H7 (cell line): ENCODE measurements at places on chromosomes 13 and 19.

GRCh38 chr19:54279406-54279962 lies 1.4 kb downstream of the LILRB2 start:
- no peak for DNase-seq

DNA sequence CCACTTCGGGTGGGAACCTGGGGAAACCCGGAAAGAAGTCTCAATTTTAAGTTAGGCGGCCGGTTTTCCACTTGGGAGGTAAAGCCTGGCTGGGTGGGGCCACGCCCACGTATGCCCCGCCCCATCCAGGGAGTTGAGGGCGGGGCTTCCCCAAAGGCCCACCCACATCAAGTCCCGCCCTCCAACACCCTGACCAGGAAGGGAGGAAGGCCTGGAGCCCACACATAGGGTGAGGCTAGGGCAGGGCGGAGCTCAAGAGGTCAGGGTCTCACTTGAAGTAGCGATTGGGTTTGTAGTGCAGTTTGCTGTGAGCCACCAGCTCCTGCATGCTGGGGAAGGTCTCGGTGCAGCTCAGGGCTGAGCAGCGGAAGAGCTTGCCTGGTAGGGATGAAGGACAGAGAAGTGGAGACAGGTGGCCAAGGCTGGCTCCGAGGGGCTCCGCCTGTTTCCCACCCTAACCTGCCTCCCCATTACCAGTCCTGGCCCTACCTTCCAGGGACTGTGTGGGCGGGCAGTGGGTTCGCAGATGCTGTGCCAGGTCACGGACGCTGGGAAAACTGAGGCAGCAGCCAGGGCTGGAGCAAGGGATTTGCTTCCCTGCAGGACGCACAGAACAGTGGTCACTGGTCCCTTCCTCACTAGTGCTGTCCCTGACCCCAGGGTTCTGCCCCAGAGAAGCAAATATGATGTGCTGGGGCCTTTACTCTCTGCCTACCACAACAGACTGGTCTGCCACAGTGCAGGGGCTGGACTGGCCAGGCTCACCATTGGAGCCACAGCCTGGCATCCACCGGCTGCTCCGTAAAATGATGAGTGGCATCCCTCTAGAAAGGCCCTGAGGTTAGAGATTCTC lies 1.6 kb downstream of the ZNF414 start:
- peak; percentile 94 for DNase-seq

GRCh38 chr19:12450844-12451243 lies 10.0 kb upstream of the ZNF443 start:
- DNase-seq: no peak

DNA sequence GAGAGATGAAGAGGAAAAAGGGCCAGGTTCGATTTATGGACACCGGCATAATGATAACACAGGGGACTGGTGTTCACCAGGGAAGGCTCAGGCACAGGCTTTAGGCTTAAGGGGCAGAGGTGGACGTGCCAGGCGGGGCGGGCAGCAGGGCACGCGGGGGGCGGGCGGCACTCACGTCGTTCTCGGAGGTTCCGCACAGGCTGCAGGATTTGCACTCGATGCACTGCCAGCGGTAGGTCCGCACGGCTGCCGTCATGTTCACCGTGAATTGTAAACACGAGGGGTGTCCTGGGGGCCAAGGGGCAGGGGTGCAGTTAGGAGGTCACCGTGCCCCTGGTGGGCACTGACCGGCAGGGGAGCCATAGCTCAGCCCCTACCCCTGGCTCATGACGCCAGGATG lies 10.6 kb downstream of the DPF1 start:
- DNase-seq: no peak

GRCh38 chr13:55437162-55437561 lies 1703.6 kb upstream of the PRR20A start:
- DNase-seq: no peak

- peak; percentile 43 for DNase-seq
These were observed 42.2 kb downstream of the DLEU7 start for GRCh38 chr13:50801087-50801931.

GRCh38 chr13:88022431-88023208 lies 351.4 kb downstream of the SLITRK5 start:
- DNase-seq: no peak

DNA sequence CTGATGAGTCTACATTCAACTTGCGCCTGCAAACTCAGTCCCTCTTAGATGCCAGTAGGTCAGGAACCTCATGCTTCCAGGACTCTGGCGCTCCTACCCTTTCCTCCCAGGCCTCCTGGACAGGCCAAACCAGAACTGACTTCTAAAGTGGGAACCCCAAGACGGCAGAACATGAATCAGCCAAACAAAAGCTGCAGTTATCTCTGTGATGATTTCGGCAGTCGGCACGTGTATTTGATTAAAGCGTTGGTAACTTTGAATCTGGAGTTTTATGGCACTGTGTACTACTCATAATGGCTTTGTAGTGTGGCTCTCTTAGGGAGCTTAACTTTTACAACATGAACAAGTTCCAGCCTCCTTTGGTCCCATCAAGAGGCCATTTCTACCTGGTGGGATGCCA lies 13.7 kb downstream of the ACTN4 start:
- DNase-seq: no peak

DNA sequence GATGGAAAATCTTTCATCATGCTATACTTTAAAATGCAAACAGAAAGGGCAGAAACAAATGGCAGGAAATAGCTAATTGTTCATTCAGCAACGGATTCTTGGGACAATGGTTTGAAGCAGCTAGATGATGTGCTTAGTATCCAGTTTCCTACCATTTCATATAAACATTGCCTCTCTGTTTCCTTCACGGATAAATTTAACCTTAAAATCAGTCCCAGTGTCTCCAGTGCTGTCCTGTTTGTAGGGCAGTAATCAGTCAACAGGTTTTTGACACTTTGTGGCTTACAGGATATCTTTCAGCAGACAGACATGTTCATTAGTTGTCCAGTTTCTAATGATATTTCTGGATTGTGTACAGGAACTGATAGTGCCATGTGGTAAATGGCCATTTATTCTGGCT lies 24.7 kb upstream of the RB1 start:
- DNase-seq: no peak
